ENCODE measurements at places on chromosomes 7 and 10.

- DNase-seq, result no peak
Observed at GRCh38 chr10:124698545-124699469, 45.4 kb downstream of the FAM53B start.

GRCh38 chr7:78450706-78451105 is 652.1 kb downstream of the PHTF2 start:
- no peak for DNase-seq

GRCh38 chr10:75406462-75407223 is 5.1 kb upstream of the ZNF503 start:
- DNase-seq, result no peak

GRCh38 chr7:134804351-134804750 is 24.9 kb downstream of the CALD1 start:
- DNase-seq, result peak; percentile 77

GRCh38 chr10:110017052-110017451 is 9.3 kb downstream of the ADD3 start:
- no peak for DNase-seq

- peak; percentile 55 for DNase-seq
Observed at GRCh38 chr10:31120961-31121685, 89.5 kb upstream of the ZNF438 start.

DNA sequence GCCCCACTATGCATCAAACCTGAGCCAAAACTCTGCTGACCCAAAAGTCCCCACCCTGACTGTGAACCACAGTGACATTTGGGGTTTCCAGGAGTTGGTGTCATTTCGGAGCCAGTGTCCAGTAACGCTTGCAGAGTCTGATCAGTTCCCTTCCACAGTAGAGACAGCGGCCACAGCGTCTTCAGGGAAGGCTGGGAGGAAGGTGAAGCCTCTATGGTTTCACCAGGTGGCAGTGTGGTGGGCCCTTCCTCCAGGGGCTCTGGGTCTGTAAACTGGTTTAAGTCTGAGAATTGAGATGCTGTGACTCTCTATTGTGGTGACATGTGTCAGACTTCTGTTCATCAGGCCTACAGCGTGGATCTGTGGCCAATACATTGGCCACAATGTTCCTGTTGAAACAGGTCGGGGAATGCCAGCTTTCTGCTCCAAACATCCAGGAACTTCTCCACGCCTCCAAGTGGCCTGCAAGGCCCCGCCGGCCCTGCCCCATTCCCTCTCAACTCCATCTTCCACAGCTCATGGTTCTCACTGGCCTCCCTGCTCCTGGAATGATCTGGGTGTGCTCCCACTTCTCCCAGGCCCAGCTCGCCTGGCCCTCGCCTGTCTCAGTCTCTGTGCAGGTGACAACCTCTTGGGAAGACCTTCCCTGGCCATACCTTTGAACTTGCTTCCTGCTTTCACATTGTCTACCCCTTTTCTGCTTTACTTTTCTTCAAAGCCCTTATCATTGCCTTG is 124.5 kb upstream of the FAM20C start:
- DNase-seq, result no peak
